Activated naive CD8-positive, alpha-beta T cell treated with anti-CD3 and anti-CD28 coated beads for 36 hours (primary cell): ENCODE measurements at places on chromosomes 5 and 9.
A peak's percentile ranks its signal among the peaks of the same experiment; 100 is the strongest.

DNA sequence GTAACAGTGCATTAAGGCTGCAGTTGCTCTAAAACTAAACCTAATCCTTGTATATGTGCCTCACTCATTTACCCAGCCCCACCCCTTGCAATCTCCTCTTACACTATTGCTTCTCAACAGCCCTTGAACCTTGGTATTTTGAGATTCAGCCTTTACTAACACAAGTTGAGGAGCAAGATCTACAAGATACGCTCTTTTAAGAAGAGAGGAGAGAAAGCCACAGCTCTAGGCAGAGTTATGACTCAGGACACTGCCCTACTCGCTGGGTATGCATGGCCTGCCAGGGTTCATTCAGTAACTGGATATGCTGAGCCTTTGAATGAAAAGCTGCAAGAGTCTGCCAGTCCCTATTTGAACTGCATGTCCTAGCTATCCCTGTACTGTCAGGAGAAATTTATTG lies 219.5 kb downstream of the PCSK5 start:
- H3K27me3 ChIP-seq = no peaks in the 10 kb centered on the region
- DNase-seq = no peak
- H3K4me3 ChIP-seq = no peak overlapping the region
- H3K4me1 ChIP-seq = no peaks in the 10 kb centered on the region
- H3K27ac ChIP-seq = no peak overlapping the region
- peaks cover 17% of the 10 kb centered on the region for H3K36me3 ChIP-seq

GRCh38 chr9:89553451-89554010 lies 51.3 kb upstream of the GADD45G start:
- peaks cover 33% of the 10 kb centered on the region for H3K4me1 ChIP-seq
- DNase-seq = no peak
- no peak overlapping the region for H3K27ac ChIP-seq
- no peak overlapping the region for H3K4me3 ChIP-seq
- H3K27me3 ChIP-seq = peaks cover 4% of the 10 kb centered on the region

DNA sequence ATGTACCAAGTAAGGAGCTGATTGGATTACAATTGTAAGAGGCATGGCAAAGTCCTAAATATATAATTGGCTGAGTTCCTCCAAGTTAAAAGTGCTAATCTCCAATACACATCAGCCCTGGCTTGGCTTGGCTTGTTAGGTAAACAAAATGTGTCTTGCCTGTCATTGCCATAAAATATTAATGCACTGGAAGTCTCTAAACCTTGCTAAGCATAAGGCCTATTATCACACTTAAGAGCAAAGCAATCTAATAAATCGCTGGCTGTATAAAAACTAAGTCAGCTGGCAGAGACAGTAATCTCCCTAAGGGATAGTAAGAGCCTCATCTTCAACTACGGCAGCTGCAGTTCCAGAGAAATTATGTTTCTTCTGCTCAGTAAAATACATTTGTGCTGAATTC lies 418.6 kb upstream of the GRAMD2B start:
- H3K27ac ChIP-seq = no peak overlapping the region
- DNase-seq = no peak
- no peaks in the 10 kb centered on the region for H3K27me3 ChIP-seq
- no peaks in the 10 kb centered on the region for H3K36me3 ChIP-seq

GRCh38 chr9:120567081-120567480 lies 12.9 kb downstream of the CDK5RAP2 start:
- no peak for DNase-seq
- H3K4me3 ChIP-seq = no peak overlapping the region
- H3K27ac ChIP-seq = no peak overlapping the region
- H3K27me3 ChIP-seq = no peaks in the 10 kb centered on the region
- peaks cover 28% of the 10 kb centered on the region for H3K36me3 ChIP-seq

DNA sequence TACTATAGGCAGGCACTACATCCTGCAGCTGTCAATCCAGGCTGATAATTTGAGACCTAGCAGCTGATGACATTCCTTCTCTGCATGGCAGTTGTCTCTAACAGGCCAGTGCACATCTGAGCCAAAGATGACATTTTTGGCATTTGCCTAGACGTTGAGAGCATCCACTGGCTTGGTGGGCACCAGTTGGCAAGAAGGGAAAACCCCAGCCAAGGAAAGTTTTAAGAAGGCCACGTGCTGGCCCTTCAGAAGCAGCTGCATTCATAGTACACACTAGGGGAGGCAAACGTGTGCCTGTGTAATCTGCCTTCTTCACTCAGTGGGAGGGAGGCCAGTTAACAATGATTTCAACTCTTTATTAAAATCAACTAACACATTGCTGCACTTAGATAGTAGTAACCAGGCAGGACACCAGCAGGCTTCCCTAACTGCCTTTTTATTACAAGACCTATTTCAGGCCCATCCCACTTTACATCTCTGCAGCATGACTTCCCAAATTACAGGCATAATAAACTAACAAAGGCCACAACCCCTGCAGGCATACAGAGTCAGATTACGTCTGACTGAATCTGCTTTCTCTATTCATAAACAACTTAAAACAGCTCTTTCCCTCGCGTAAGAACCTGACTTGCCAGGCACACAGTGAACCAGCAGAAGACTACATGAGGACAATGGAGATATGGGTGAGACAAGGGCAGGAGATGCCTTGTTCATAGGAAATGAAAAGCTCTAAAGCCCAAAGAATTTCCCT lies 576.3 kb downstream of the PDE4D start:
- H3K27ac ChIP-seq = no peak overlapping the region
- H3K4me3 ChIP-seq = no peak overlapping the region
- peaks cover 2% of the 10 kb centered on the region for H3K27me3 ChIP-seq
- DNase-seq = no peak

DNA sequence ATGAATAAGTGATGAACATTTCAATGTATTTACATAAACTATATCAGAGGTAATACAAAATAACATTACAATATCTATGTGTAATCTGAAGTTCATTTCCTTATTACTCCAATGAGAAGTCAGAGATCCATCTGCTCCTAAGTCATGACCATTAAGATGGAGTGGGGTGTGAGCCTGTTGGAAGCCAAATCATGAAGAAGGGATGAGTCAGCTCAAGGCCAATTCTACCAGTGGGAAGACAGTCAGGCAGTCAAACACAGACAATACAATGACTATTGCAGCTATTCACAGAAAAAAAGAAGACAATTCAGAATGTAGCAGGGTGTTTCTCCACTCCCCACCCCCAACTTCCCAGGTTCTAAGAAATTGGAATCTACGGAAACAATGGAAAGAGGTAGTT lies 155.0 kb downstream of the NFIB start:
- peaks cover 18% of the 10 kb centered on the region for H3K27me3 ChIP-seq
- H3K4me1 ChIP-seq = peaks cover 3% of the 10 kb centered on the region
- H3K36me3 ChIP-seq = no peaks in the 10 kb centered on the region
- H3K27ac ChIP-seq = no peak overlapping the region

DNA sequence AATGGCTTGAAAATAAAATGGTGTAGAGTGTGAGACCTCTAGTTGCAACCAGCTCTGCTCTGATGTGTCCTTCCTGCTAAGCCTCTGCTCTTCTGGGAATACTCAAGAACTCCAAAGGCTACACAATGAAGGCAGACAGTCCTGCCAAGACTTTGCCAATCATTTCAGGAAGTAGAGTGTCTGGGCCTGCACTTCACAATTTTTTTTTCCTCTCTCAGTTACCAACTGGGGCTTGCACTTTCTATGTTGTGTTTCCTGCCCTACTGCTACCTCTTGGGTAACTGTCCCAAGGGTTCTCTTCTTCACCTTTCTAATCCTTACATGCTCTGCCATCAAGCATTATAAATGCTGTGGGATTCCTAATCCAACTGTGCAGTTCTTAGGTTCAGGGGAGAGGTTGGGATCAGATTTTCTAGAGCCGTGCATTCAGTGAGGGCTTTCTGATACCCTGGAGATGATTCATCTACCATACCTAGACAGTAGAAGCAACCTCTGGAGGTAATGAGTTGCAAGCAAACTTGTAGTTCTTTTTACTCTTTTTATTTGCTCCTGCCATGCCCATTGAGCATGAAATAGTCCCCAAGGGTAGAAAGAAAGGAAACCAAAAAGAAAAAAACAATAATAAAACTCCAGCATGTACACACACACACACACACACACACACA lies 365.9 kb downstream of the MLLT3 start:
- H3K4me3 ChIP-seq = no peak overlapping the region
- no peak for DNase-seq
- peaks cover 30% of the 10 kb centered on the region for H3K4me1 ChIP-seq
- peak overlapping the region; percentile 41 for H3K27ac ChIP-seq

- peaks cover 4% of the 10 kb centered on the region for H3K27me3 ChIP-seq
- H3K4me1 ChIP-seq = no peaks in the 10 kb centered on the region
- H3K27ac ChIP-seq = no peak overlapping the region
- no peak overlapping the region for H3K4me3 ChIP-seq
- DNase-seq = no peak
Observed at GRCh38 chr5:11084111-11084510, 323.1 kb upstream of the DAP start.
